ENCODE measurements at places on chromosomes 1 and 21. TPM values are rescaled to one million over a fixed set of nuclear protein-coding genes. Genes with fewer than 3 reads are reported as not detected.

Gene CAPN9
- total RNA-seq: not detected

Gene RAD54L
- 8.2 TPM for total RNA-seq

Gene LRRC38
- total RNA-seq: 0.06 TPM

Gene CLDN17
- total RNA-seq: not detected

Gene NMNAT2
- 0.71 TPM for total RNA-seq

Gene CAPN2
- total RNA-seq: 429 TPM

Gene TFF3
- total RNA-seq: not detected

Gene SPATA17
- total RNA-seq: 2.1 TPM

Gene PRAMEF27
- not detected for total RNA-seq

Gene CRNN
- not detected for total RNA-seq

Gene HTR1D
- 14.8 TPM for total RNA-seq

Gene SPOCD1
- 3.8 TPM for total RNA-seq

Gene SNAPIN
- 57.2 TPM for total RNA-seq

Gene GJB5
- total RNA-seq: 0.17 TPM

Gene FAAH
- 0.81 TPM for total RNA-seq

Gene PRXL2B
- total RNA-seq: 18.9 TPM

Gene IRF2BP2
- 90.0 TPM for total RNA-seq

Gene DRAXIN
- total RNA-seq: 0.06 TPM

Gene NBPF6
- total RNA-seq: not detected

Gene SYT2
- 0.31 TPM for total RNA-seq

Gene TMEM69
- total RNA-seq: 16.2 TPM

Gene NUDT4B
- 1.6 TPM for total RNA-seq

Gene NCF2
- 1.9 TPM for total RNA-seq

Gene EPS8L3
- 0.52 TPM for total RNA-seq

Gene RORC
- total RNA-seq: 0.05 TPM

Gene NDUFS2
- 81.0 TPM for total RNA-seq

Gene TMCC2
- total RNA-seq: 1.6 TPM

Gene KRTAP20-3
- not detected for total RNA-seq

Gene NOS1AP
- 0.57 TPM for total RNA-seq

Gene UMODL1
- total RNA-seq: not detected

Gene ARF1
- total RNA-seq: 460 TPM

Gene ZNF697
- total RNA-seq: 1.5 TPM

Gene S100A7
- not detected for total RNA-seq
